Vagina (tissue), 2 donors: ENCODE measurements at places on chromosomes 7 and 10.

GRCh38 chr10:75331081-75331480, 70.5 kb downstream of the ZNF503 start:
- DNase-seq, result no peak

DNA sequence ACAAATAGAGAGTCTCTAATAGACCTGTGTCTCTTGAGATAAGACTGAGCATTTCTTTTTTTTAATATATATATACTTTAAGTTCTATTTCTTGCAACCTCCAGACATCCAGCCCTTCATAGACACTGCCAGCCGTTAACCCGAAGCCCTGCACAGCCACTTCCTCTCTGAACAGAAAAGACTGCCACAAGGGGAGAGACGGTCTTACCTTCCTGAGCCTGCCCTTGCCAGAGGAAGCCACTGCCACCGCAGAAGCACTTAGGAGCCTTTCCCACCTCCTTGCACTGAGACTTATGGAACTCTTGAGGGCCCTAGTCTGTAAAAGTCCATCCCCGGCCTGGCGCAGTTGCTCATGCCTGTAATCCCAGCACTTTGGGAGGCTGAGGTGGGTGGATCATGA, 31.8 kb upstream of the PRSS1 start:
- no peak for DNase-seq

DNA sequence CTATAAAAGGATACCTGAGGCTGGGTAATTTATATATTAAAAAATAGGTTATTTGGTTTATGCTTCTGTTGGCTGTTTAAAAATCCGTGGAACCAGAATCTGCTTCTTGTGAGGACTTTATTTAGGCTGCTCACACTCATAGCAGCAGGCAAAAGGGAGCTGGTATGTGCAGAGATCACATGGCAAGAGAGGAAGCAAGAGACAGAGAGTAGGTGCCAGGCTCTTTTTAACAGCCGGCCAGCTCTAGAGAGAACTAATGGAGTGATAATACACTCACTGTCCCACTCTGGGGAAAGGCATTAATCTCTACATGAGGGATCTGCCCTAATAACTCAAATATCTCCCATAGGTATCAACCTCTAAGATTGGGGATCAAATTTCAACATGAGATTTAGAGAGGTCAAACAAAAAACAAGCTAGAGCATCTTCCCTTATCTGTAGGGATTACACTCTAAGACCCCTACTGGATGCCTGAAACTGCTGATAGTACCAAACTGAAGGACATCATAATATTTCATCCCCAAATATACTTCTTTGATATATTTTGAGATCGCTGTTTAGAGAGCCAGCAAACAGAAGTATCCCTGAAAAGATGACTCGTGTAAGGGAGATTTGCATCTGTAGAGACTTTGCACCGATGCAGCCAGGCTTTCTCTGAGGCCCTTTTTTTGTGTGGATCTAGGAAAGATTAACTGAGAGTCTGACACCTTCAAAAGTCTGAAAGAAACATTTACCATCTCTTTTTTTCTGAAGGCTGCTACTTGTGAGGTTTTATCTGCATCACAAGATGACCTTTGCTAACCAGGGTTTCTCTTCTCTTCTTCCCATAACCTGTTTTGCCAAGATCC, 717.0 kb upstream of the MBL2 start:
- no peak for DNase-seq

DNA sequence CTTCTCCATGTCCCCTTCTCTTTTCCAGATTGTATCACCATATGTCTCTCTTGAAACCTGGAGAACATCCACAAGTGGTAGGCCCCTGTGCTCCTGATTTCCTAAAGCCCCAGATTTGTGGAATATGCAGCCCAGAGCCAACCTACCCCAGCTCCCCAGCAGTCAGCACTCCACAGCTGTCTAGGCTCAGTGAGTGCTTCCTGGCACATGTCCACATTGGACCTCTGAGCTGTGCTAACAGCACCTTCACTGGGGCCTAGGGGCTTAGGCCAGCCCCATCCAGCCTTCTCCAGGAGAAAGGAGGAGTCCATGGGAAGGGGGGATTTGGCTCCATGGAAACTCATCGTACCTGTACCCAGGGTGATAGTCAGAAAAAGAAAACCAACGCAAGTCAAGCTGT, 192.7 kb downstream of the FGFR2 start:
- DNase-seq, result no peak
